ENCODE measurements at places on chromosomes 7 and 10. TPM values are rescaled to one million over a fixed set of nuclear protein-coding genes. Genes with fewer than 3 reads are reported as not detected.
A peak's percentile ranks its signal among the peaks of the same experiment; 100 is the strongest.

The EMX2 gene
- not detected for total RNA-seq

The OPALIN gene
- not detected for total RNA-seq

DNA sequence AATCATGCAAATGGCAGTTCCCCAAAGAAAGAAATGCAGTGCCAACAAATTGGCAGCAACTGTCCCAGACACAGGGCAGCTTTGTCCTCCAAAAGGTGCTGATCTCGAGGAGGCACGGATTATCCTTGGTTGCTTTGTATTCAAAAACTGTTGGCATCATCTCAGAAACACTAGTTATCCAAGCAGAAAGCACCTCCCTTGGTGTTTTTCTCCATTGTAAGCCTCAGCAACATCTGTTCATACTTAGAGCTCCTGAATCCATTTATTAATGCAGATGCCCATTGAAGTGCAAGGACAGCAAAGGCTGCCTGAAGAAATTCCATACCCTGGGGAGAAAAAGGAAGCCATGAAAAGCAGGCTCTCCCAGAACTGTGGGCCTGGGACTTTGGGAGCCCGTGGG is 1.1 kb upstream of the NPS start:
- DNase-seq, result no peak

DNA sequence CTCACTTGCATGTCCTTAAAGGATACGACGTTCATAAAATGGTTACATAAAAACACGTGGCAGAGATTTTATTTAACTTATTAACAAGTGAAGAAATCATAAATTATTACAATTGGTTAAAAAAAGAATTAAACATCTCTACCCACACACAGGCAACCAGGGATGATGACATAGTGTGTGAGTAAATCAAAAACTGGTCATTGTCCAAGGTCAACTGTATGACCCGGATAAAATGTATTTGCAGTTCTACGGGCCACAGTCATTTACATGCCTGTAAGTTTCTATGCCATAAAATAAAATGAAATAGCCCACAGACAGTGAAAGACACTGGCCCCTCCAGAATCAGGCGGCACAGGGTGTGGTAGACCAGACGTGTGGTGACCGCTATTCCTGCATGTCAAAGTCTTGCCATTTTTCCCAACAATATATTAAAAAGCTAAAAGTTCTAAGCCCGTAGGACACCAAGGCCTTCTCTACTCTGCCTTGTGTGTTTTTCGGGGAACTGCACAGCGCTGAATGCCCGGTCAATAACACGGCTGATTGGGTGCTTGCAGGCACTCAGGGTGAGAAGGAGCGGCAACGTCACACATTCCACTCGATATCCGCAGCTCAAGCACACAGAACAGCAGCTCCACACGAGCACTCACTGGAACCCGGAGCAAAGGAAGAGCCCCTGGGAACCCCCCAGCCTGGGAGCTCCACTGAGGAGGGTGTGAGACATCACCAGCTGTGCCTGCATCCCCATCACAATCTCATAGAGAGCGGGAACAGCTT is 143.3 kb upstream of the PPP2R2D start:
- no peak for DNase-seq

DNA sequence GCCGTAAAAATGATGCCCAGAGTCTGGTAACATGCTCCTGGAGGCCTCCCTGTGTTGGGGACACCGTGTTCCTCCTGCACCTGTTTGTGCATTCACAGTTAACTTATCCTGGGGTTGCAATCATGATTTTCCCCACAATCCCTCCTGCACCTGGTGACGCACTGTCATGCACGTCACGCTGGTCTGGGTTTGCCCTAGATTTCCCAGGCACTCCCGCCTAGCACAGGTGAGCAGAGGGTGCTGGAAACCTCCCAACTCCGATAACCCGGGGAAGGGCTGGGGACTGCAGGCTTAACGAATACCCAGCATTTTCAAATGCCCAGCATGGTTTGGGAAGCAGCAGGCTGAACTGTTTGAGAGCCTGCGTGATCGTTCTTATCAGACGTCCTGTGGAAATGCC is 427.1 kb downstream of the TCERG1L start:
- no peak for DNase-seq

The SSMEM1 gene
- total RNA-seq, result not detected

The FZD8 gene
- total RNA-seq, result 11.7 TPM

The CHCHD3 gene
- total RNA-seq, result 81.5 TPM

DNA sequence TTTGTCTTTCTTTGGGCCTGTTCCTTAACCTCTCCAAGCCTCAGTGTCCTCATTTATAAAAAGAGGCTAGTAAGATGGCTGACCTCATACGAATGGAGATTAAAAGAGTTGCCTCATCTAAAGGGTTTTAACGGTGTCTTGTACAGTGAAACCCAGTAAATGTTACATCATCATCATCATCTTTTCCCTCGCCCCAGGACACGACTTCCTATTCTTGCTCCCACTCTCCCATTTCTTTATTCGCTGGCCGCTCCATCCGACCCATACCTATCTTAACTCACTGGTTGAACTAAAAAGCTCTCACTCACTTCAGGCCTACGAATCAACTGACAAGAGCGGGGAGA is 554 bp downstream of the FRA10AC1 start:
- DNase-seq, result peak; percentile 21

The SPACDR gene
- total RNA-seq, result 0.74 TPM

GRCh38 chr10:14474656-14475055 is 143.9 kb upstream of the FRMD4A start:
- DNase-seq, result no peak

The LRRD1 gene
- not detected for total RNA-seq

Measured in colonic mucosa (tissue), 4 donors.